ENCODE measurements at places on chromosomes 2 and 18.
A peak's percentile ranks its signal among the peaks of the same experiment; 100 is the strongest.

DNA sequence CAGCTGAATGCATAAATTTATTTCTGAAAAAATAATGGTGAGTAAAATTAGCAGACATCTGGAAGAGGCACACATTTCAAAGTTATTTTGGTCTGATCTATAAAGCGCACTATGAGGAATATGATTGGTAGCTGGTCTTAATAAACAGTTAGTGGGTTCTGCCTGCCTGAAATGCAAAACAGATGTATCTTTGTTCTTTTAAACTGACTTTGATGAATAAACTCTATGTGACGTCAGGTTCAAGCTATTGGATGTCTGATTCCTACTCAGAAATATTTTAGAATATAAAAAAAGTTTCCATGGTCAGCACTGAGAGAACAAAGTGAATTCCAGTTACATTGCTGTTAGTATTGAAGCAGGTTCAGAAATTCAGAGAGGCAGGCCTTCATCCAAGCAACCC is 136.4 kb downstream of the TPGS2 start:
- no peak for DNase-seq

DNA sequence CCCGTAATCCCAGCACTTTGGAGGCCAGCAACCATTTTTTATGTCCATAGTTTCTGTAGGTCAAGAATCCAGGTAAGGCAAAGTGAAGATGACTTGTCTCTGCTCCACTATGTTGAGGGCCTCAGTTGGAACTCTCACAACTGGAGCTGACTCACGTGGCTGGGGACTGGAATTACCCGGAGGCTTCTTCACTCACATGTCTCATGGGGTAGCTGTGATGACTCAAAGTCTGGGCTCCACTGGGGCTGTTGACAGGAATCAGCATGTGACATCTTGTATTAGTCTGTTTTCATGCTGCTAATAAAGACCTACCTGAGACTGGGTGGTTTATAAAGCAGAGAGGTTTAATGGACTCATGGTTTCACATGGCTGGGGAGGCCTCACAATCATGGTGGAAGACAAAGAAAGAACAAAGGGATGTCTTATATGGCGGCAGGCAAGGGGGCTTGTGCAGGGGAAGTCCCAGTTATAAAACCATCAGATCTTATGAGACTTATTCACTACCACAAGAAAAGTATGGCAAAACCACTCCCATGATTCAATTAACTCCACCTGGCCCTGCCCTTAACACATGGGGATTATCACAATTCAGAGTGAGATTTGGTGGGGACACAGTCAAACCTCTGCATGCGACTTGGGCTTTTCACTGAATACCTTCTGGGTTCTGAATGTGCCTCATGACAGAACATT is 7.8 kb upstream of the PPP1R1C start:
- no peak for DNase-seq

GRCh38 chr2:211413746-211414145 is 857.3 kb downstream of the CPS1 start:
- no peak for DNase-seq

DNA sequence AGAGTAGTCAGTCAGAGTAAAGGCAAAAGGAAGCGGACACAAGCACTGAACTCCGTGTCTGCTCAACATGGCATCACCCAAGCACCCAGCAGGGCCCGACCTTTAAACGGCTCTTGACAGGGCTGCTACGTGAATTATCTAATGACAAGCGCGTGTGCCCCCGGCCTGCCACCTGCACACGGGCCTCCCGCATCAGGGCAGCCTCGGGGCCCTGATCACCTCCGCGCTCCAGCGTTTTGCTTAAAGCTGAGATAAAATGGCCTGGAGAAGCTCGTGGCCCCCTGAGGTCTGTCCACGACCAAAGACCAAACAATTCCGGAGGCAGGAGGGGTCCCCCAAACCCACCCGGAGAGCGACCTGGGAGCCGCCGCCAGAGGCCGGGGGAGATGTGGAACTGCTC is 376 bp downstream of the NDUFA10 start:
- no peak for DNase-seq

DNA sequence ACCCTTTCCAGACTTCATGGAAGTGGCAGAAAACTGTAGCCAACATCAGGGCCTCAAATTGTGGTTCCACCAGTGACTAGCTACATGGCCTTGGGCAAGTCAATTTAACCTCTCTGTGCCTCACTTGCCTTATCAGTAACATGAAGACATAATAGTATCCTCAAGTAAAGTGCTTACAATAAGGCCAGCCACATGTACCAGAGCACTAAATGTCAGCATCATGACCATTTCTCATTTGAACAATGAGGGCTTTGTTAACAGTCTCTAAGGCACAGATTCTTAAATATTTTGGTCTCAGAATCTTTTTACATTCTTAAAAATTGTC is 5.8 kb upstream of the KCMF1 start:
- no peak for DNase-seq

DNA sequence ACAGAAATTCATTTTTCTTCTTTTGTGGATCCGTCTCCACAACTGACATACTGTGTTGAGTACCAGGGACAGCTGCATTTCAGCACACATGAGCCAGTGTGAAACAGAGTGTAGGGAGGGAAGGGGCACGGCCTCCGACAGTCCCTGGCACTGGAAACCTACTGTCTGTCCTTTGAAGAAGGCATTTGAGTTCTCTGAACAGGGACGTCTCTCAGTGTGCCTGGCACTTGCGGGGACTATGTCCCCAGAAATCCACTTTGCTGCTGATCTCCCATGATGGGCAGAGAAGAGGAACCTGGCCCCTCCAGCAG is 48.1 kb downstream of the PLB1 start:
- no peak for DNase-seq

GRCh38 chr2:154381931-154382794 is 316.3 kb upstream of the KCNJ3 start:
- DNase-seq: no peak

DNA sequence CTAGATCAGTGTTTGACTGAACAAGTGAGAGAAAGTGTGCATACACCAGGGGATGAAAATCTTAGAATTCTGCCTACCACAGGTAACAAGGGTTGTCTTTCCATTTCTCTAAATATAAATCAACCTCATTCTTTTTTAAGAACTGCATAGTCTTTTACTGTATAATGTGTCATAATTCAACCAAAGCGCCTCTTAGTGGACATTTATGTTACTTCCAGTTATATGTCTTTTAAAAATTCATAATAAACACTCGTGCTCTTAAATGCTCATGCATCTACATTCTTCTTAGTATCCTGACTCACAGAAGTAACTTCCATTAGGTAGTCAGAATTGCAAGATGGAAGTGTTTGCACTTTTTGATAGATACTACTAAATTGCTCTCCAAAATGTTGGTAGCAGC is 76.2 kb downstream of the CHRNA1 start:
- DNase-seq: no peak

DNA sequence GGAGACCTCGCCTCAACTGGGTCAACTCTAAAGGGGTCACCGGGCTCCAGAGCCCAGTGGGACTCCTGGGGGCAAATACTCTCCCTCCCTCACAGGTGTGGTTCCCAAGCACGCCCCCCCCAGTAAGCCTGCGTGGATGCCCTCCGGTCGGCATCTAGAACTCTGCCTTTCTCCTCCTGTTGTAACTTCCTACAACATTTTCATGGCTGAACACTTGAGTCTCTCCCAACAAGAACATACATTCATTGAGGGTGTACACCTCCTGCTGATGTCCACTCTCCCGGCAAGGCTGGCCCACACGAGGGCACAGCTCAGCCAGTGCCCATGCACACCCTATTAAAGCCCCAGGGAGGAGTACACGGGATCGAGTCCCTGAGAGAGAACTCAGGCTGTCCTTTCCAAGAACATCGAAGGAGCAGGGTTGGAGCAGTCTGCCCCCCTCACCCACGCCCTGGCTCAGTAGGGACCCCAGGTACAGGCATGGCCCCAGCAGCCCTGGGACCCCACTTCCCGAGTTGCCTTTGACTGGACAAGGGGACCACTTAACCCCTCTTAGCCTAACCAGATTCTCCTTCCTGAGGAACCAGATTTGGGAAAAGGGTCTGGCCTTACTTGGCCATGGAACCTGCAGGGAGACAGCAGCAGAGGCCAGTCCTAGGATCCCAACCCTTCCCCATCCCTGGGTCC is 37.4 kb downstream of the FAM178B start:
- no peak for DNase-seq

DNA sequence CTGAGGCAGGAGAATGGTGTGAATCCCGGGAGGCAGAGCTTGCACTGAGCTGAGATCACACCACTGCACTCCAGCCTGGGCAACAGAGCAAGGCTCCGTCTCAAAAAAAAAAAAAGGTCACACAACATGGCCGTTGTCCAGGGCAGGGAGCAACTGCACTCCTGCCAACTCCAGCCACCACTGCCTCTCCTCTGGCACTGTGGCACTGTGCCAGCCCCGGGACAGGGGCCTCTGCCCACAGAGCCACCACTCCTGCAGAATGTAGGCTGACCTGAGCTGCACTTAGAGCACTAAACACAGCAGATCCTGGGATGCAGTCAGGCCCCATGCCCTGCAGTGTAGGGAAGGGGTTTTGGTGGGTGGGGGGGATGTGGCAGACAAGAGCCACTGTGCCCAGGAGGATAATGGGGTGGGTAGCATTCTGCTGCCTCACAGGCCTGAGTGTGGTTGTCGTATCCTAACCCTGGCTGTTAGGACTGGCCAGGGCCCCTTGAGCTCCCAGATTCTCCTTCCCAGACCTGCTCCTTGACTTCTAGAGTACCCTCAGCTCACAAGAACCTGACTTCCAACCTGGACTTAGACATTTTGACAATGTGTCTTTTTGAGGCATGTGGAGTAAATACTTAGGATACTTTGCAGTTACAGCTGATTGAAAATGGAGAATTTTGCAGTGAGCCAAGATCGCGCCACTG is 69.4 kb upstream of the SH3RF3 start:
- DNase-seq: no peak

GRCh38 chr2:121805766-121806143 is 50.3 kb downstream of the TSN start:
- no peak for DNase-seq

DNA sequence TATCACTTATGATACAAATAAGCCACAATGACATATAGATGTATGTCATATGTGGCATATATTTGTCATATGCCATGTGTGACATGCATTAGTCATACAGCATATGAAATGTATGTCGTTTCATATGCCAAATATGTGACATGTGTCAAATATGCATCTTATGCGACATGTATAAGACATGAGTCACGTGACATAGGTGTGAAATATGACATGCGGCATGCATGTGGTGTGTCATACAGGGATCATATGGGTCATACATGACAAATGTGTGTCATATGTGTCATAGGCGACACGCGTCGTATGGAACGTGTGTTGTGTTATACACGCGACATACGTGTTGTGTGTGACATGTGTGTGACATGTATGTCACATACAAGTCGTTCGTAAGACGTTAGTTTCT is 2154.0 kb upstream of the PIK3C3 start:
- no peak for DNase-seq

- no peak for DNase-seq
Measured at GRCh38 chr2:123785332-123785731, 239.8 kb upstream of the CNTNAP5 start.

- no peak for DNase-seq
Measured at GRCh38 chr2:171086352-171087290, 74.1 kb downstream of the TLK1 start.

- no peak for DNase-seq
Measured at GRCh38 chr18:56902653-56903052, 244.2 kb upstream of the BOD1L2 start.

DNA sequence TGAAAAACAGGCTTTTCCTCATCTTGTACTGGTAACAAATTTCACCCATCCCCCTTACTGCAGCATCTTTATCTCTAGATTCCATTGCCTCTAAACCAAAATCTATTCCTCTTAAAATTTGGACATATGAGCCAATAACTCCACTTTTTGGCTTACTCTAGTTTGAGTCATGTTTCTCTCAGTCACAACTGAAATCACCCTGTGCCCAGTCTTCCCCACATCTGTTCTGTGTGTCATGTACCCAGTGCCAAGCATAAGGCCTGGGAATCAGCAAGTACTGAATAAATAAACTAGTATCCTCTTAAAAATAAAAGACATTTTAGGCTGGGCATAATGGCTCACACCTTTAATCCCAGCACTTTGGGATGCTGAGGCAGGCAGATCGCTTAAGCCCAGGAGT is 20.8 kb upstream of the CHN1 start:
- no peak for DNase-seq

DNA sequence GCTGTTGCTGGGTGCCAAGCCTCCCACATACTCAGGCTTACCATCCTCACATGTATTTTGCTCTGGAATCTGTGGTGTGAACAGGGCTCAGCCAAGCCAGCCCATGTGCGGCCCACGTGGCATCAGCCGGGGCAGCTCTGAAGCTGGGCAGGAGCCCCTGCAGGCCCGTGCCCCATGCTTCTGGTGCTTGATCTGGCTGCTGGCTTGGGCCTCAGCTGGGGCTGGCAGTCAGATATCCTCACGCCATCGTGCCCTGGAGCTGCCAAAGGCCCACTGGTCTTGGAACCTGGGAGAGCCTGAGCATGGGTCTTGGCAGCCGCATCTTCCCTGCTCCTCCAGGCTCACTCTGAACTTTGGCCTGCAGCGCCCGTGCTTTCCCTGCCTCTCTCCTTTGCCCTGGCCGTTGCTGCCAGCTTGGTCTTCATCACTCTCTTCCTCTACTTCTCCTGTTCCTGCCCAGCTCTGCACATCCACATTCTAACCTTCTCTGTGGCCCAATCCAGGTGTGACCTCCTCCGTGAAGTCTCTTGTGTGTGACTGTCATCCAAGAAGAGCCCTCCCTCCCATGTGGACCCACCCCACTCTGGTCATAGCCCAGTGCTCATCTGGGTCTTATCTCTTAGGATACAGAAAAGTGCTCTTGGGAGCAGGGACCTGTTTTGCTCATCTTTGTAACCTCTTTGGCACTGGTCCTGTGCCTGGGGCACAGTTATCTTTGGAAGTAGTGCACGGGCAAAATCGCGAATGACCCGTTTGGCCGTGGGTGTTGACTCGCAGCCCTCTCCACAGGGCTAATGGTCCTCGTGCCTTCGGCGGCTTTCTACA is 116.1 kb downstream of the RNF144A start:
- no peak for DNase-seq

DNA sequence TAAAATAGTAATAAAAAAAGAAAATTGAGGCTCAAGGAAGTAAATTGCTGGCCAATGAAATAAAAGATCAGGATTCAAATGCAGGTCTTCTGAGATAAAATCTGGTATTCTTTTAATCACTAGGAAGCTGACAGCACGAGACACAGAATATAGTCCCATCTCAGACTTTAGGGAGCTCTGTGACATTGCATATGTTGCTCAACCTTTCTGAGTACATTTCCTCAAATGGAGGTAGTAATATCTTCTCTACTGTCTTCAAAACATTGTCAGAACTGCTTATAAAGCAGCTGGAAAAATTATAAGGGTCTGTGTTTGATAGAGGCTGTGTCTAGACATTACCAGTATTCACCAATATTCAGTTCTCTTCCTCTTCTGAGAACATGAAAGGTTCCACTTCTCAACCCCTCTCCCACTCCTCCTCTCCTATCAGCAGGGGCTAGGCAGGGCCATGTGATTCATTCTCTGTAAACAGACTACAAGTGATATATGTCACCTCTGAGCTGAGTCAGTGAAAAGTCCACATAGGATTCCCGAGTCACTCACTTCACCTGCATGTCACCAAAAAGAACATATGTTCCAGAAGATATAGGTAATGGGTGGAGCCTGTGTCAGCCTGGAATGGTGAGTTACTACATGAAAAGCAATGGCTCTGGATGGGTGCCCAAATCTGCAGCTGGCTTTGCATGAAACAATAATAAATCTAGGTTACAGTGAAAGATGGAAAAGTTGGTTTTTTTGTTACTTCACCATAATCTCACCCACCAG is 7.1 kb downstream of the KCNE4 start:
- peak; percentile 13 for DNase-seq

- DNase-seq: no peak
Measured at GRCh38 chr2:181106789-181107627, 126.6 kb downstream of the UBE2E3 start.

GRCh38 chr2:238457927-238458324 is 31.2 kb downstream of the ASB1 start:
- DNase-seq: no peak

- DNase-seq: no peak
Measured at GRCh38 chr2:224120986-224121385, 81.9 kb upstream of the SERPINE2 start.
